T-cell (primary cell): ENCODE measurements at places on chromosomes 12 and 14.

DNA sequence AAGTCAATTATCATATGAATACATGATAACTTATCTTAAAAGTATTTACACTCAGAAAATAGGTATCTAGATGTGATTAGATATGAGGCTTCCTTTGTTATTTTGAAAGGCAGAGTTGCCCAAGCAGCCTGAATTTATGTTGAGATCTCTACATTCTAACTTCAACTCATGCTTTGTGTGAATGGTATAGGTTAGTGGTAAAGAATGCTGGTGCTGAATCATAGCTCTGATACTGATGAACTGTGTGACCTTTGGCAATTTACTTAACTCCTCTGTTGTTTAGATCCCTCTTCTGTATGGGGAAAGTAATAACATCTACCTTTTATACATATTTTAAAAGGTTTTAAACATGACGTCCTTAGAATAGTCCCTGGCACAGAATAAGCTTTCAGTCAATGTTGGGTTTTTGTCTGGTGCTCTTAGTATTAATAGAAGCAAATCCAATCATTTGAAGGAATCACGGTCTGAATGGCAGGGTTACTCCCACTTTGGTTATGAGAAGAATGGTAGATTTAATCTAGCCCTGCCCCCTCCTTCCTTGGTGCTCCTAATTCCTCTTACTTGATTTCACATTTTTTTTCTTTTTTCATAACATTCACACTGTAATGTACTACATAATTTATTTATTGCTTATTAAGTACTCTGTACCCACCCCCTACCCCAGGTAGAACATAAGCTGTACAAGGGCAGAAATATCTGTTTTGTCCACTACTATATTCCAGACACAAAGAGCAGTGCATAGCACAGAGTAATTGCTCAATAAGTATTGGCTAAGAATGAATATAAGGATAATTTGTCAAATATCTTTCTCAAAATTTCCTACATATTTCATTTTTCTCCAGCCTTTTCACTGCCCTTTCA, 203.3 kb upstream of the KRR1 start:
- no peaks in the 10 kb centered on the region for H3K36me3 ChIP-seq
- H3K27ac ChIP-seq: no peak overlapping the region
- DNase-seq: no peak
- no peak overlapping the region for H3K4me3 ChIP-seq
- no peaks in the 10 kb centered on the region for H3K27me3 ChIP-seq
- no peaks in the 10 kb centered on the region for H3K4me1 ChIP-seq

DNA sequence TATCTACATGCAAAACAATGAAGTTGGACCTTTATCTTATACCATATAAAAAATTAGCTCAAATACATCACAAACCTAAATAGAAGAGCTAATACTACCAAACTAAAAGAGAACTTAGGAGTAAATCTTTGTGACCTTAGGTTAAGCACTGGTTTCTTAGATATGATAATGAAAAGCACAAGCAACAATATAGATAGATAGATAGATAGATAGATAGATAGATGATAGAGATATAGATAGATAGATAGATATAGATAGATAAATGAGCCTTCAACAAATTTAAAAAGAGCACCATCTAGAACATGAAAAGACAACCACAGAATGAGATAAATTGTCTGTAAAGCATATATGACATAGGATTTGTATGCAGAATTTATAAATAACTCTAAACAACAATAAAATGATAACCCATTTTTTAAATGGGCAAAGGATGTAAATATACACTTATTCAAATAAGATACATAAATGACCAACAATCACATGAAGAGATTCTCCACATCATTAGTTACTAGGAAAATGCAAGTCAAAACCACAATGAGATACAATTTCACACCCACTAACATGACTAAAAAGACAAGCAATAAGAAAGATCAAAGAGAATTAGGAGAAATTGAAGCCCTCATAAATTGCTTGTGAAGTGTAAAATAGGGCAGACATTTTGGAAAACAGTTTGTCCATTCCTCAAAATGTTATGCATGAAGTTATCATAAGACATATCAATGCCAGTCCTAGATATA, 293.7 kb downstream of the BTG1 start:
- H3K36me3 ChIP-seq: no peaks in the 10 kb centered on the region
- no peak for DNase-seq
- no peaks in the 10 kb centered on the region for H3K27me3 ChIP-seq

DNA sequence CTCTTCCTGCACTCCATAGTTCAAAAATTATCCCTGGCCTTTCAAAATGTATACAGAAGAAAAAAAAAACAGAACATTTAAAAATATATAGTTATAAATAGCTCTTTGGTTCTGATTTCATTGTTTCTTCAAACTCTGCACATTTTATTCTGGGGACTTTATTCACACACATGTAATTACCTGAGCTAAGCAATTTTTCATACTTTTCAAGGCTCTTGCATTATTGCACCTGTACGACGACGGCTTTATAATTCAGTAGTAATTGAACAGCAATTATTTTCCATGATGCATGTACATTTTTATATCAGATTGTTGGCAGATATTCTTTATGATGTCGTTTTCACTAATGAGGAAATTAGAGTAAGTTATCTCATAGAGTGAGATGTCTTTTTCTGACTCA, 13.5 kb upstream of the SLC15A5 start:
- no peaks in the 10 kb centered on the region for H3K27me3 ChIP-seq
- no peaks in the 10 kb centered on the region for H3K4me1 ChIP-seq
- H3K36me3 ChIP-seq: no peaks in the 10 kb centered on the region
- H3K4me3 ChIP-seq: no peak overlapping the region
- DNase-seq: no peak
- no peak overlapping the region for H3K27ac ChIP-seq

GRCh38 chr14:76537906-76538647, 162.1 kb downstream of the ESRRB start:
- H3K27me3 ChIP-seq: peaks cover 8% of the 10 kb centered on the region
- H3K36me3 ChIP-seq: no peaks in the 10 kb centered on the region
- H3K27ac ChIP-seq: no peak overlapping the region

DNA sequence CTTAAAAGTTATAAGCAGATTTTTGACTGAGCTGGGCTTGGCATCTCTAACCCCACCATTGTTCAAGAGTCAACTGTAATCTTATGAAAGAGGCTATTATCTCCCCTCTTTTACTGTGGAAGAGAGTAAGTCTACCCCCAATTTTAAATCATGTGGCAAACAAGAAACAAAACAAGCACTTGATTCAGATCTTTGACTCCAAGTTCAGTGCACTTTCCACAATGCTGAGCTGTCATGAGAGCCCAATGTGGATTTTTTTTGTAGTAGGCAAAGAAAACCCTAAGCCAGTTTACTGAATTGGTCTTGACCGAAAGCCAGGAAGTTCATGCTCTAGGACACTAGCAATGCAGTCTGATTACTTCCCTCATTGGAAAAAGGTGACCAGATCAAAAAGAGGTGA, 306.2 kb downstream of the GALC start:
- no peak for DNase-seq
- H3K27ac ChIP-seq: no peak overlapping the region
- no peak overlapping the region for H3K4me3 ChIP-seq
- H3K36me3 ChIP-seq: no peaks in the 10 kb centered on the region
- no peaks in the 10 kb centered on the region for H3K4me1 ChIP-seq
- H3K27me3 ChIP-seq: no peaks in the 10 kb centered on the region

GRCh38 chr14:23600806-23601205, 22.2 kb upstream of the JPH4 start:
- H3K4me3 ChIP-seq: no peak overlapping the region
- H3K27me3 ChIP-seq: no peaks in the 10 kb centered on the region
- no peaks in the 10 kb centered on the region for H3K36me3 ChIP-seq

DNA sequence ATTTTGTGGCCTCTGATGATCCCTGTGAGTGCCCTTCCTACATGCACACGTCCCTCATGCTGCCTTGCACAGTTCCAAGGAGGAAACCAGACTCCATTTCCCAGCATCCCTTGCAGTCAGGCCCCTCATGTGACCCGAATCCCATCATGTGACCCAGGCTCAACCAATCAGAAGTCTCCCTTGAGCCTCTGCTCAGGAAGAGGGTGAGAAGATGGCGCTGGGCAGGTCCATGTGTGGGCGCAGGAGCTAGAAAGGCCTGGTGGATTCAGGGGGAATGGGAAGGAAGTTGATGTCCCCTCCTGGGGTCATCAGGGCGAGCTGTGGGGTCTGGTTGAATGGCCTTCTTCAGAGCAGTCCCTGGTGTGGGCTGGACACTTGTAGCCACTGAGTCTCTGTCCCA, 240.5 kb downstream of the ADGRD1 start:
- no peak for DNase-seq
- H3K4me1 ChIP-seq: no peaks in the 10 kb centered on the region
- H3K4me3 ChIP-seq: no peak overlapping the region
- H3K27ac ChIP-seq: no peak overlapping the region

DNA sequence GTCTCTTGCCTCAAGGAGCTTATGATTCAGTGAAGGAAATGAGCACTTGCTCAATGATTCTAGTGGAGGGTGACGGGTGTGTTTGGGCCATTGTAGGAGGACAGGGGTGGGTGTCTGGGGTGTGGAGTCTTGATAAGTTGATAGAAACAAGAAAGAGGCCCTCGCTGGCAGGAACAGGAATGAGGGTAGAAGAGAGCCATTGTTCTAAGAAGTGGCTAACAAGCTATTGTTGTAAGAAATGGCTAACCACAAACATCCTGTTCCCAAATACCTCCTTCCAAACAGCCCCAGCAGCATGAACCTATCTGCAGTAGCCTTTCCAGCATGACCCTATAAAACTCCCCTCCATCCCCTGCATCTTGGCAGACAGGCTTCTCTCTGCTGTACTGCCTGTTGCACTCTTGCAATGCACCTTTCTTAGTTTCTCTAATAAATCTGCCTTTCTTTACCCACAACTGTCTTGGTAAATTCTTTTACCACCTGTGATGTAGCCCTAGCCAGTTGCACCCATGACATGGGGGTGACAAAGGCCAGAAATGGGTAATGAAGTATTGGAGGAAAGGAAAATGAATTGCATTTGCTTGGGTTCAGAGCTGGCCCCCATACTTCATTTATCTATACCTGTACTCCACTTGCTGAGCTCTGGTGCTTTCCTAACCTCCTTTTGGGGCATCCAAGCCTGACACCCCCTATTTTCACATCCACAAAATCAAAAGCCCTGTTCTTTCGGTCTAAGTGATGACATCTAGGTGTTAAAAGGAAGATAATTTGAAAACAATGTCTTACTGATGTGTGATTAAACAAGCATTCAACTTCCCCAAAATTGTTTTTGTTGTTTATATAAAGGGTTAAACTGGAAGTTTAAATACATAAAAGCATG, 389.1 kb downstream of the GRIN2B start:
- H3K27ac ChIP-seq: no peak overlapping the region
- H3K27me3 ChIP-seq: no peaks in the 10 kb centered on the region
- no peaks in the 10 kb centered on the region for H3K4me1 ChIP-seq
- H3K4me3 ChIP-seq: no peak overlapping the region
- no peaks in the 10 kb centered on the region for H3K36me3 ChIP-seq

- no peak overlapping the region for H3K27ac ChIP-seq
- no peak overlapping the region for H3K4me3 ChIP-seq
- no peak for DNase-seq
- H3K4me1 ChIP-seq: peaks cover 17% of the 10 kb centered on the region
Observed at GRCh38 chr12:76080017-76080728, 4.3 kb downstream of the NAP1L1 start.

DNA sequence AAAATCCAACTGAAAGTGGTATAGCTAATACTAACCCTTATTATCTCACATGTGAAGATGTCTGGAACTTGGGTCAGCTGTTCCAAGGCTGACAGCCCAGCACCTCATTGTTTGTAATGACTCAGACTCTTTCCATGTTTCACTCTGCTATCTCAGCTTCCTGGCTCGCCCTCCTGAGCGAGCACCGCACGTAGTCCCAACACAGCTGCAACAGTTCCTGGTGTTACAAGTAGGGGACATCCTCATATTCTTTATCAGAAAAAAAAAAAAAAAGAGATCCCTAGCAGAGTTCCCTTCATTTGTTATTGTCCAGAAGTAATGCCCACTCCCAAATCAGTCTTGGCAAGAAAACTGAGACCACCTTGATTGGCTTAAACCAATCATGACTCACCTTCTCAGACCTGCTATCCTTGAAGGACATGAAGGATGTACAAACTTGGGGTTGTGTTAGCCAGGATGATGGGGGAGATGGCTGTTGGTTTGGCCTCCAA, 92.5 kb downstream of the ADCK1 start:
- H3K27me3 ChIP-seq: no peaks in the 10 kb centered on the region
- no peak overlapping the region for H3K4me3 ChIP-seq
- peaks cover under 1% of the 10 kb centered on the region for H3K36me3 ChIP-seq
- no peaks in the 10 kb centered on the region for H3K4me1 ChIP-seq
- no peak overlapping the region for H3K27ac ChIP-seq
- DNase-seq: no peak

DNA sequence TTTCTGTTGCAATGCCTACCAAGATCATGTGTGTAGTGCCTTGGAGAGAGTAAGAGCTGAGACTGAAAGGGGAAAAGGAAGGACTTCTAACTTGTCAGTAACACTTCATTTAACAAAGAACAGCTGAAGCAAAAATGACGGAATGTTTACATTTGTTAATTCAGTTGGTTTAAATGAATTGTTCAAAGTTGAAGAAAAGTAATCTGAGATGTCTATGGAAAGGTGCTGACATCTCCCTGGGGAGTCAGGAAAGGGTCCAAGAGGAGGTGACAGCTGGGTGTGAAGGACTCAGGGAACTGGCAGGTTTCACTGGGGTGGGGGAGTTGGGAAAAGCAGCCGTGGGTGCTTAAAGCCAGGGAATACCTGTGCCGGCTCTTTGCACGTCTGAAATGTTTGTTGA, 7.9 kb downstream of the TMEM63C start:
- H3K27me3 ChIP-seq: no peaks in the 10 kb centered on the region
- no peak overlapping the region for H3K27ac ChIP-seq
- peaks cover 19% of the 10 kb centered on the region for H3K4me1 ChIP-seq
- no peaks in the 10 kb centered on the region for H3K36me3 ChIP-seq
- no peak for DNase-seq

DNA sequence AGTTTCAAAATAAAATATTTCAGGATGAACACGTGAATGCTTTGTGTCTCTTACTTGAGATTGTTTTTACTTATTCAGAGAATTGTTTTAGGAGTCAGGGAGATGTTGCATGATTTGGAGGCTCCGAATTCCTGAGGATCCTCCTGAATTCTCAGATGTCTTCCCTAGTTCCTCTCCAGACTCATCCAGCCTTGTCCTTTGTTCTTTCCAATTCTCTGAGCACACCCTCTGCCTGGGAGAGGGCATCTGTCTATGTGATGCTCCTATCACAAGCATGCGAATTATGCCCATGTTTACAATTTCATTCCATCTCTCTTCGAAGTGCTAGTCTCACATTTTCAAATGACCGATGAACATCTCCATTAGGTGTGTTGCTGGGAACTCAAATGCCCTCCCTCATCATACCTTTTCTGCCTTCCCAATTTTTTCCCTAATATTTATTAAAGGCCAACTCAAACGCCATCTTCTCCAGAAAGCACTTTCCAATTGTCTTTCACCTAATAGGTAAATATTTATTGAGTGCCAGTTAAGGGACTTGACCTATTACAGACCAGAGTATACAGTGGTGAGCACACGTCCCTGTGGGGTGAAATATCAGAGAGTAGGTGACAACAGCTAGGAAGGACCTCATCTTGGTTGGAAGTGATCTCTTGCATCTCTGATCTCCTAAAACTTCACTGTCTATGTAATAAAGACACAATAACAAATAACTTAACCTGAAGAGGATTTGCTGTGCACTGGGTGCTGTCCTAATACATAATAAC, 64.4 kb downstream of the ARF6 start:
- no peak for DNase-seq
- no peak overlapping the region for H3K27ac ChIP-seq
- peaks cover 5% of the 10 kb centered on the region for H3K4me1 ChIP-seq
- H3K27me3 ChIP-seq: no peaks in the 10 kb centered on the region
- H3K4me3 ChIP-seq: no peak overlapping the region
